KG1 (cell line): ENCODE measurements at places on chromosomes 11 and 22.

DNA sequence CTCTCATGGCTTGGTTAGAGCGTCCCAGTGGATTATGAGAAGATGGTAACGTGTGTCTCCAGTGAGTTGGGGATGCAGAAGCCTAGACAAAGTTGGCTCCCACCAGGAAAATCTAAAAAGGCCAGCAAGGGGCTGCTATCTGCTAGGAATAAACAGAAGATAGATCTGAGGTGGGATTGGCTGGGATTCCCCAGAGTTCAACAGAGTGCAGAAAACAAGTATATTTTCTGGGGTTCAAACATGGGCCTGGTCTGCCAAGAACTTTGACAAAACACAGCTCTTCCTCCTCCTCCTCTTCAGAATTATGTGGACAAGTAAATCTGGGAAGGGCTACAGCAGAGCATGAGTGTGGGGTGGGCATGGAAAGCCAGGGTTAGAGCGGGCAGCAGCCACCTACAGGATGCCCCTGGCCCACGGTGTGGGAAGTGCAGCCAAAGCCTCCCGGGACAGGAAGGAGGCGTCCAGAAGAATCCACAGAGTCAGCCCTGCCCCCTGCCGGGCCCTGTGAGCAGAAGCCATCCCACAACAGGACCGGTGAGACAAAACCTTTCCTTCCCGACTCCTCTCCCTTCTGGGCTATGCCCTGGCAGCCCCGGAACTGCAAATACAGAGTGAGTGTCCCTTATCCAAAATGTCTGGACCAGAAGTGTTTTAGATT, 67.1 kb downstream of the CD82 start:
- no peak for DNase-seq

GRCh38 chr22:38109371-38110001, 998 bp downstream of the BAIAP2L2 start:
- DNase-seq: no peak

DNA sequence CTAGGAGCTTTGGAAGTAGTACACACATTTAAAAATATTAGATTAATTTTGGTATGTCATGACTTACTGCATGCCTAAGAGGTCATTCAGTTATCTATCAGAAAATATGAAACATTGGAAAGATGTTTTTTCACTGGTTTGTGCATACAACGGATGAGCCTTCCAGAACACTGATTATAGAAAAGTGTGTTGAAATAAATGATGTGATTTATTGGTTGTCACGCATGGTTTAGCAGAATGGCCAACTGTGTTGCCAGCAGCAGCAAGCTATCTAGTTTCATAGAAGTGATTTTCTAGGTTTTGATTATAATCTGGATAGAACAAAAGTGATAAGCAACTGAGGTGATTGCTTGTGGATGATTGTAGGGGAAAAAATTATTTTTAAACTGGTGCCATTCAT, 53.6 kb downstream of the DDX10 start:
- no peak for DNase-seq

GRCh38 chr11:17599460-17599925, 52.4 kb downstream of the OTOG start:
- no peak for DNase-seq

DNA sequence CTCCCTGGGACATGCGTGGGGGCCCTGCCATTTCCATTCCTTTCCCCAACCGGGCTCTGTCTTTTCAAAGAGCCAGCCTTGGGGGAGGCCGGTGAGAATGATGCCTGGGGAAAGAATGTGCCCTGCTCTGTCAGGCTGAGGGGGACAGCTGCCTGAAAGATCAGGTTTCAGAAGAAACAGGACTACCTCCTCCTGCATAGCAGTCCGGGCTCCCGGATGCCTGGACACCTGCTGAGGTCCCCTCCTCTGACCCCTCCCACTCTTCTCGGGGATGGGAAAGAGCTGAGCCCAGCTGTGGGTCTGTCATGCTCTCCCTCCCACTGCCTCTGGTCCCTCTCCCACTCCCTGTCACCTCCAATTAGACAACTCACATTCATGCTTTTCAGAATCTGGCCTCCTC, 41.8 kb upstream of the CDON start:
- DNase-seq: no peak

- no peak for DNase-seq
Measured at GRCh38 chr11:61113201-61113600, 10.9 kb downstream of the CD5 start.

- no peak for DNase-seq
Measured at GRCh38 chr11:79367844-79368243, 73.0 kb downstream of the TENM4 start.

DNA sequence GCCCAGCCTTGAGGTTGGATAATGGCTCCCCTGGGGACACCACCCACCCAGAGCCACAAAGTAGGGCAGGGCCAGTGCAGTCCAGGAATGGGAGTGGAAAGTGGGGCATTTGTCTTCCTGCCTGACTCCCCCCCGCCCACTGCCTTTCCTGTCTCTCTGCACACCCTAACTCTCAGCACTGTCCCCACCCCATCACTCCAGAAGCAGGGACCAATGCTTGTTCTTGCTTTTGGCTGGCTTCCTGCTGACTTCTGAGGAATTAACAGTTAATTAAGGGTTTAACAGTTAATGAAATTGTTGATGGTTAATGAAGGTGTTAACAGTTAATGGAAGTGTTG, 4.7 kb downstream of the PITPNM1 start:
- no peak for DNase-seq

- no peak for DNase-seq
Measured at GRCh38 chr11:34509336-34509876, 4.2 kb downstream of the ELF5 start.

DNA sequence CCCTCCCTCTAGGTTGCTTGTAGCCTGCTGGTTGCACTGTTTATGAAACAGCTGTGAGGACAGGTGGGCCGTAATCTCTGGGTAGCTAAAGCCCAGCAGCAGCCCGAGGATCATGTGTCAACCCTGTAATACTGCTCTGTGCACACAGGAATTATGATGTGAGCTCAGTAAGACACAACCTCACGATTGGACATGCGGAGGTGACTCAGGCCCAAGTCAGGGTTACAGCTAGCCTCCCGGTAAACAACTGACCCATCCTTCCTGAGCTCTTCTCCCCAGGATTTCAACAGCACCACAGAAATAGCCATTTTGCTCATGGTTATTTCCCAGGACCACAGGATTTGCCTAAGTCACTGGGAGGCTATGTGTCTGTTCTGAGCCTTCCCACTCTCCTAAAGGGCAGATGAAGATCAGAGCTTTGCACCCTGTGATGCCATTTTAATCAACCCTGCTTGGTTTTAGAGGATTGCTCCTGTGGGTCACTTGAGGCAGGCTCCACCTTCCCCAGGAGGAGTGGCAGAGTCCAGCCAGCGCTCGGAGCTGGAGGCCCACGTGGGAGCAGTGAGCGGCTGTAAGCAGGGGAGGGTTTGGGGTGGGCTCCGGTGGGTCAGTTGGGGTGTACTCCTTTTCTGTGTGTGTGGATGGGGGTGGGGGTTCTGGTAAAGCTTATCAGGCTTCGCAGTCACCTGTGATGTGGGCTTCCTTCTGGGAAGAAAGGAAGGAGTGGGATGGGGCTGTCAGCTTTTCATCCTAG, at the start of gene AMPD3:
TSS of gene AMPD3 (plus strand) at position 387 of the 754 bp plus-strand sequence. CDS start 6,256 bp downstream, outside the sequence.
- DNase-seq: no peak

- DNase-seq: no peak
Measured at GRCh38 chr11:117017456-117017855, 80.8 kb downstream of the SIK3 start.

DNA sequence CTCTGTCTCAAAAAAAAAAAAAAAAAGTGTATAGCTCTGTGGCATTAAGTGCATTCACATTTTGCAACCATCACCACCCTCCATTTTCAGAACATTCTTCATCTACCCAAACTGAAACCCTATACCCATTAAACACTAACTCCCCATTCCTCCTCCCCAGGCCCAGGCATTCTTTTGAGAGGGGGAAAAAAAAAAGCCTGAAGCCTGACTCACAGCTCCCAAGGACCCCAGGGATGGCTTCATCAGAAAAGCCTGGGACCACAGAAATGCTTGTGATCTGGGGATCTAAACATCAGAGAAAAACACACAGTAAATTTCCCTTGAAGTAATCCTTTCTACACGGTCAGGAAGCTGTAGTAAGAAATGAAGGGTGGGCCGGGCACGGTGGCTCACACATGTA, 10.7 kb upstream of the GTSE1 start:
- DNase-seq: no peak

DNA sequence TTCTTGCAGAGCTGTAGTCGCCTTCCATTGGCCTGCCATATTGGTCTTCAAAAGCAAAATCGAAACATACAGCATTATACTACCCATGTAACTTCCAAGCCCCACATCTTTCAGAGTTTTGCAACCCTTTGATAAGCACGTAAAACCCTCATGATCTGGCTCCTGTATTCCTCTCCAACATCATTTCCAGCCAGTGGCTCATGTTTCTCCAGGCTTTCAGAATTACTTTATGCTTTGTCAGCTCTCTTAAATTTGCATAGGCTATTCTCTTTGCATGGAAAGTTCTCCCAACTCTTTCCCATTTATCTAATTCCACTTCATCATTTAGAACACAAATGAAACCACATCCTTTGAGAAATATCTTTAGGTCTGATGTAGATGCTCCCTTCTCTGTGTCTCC, 67.8 kb upstream of the DDI1 start:
- no peak for DNase-seq

DNA sequence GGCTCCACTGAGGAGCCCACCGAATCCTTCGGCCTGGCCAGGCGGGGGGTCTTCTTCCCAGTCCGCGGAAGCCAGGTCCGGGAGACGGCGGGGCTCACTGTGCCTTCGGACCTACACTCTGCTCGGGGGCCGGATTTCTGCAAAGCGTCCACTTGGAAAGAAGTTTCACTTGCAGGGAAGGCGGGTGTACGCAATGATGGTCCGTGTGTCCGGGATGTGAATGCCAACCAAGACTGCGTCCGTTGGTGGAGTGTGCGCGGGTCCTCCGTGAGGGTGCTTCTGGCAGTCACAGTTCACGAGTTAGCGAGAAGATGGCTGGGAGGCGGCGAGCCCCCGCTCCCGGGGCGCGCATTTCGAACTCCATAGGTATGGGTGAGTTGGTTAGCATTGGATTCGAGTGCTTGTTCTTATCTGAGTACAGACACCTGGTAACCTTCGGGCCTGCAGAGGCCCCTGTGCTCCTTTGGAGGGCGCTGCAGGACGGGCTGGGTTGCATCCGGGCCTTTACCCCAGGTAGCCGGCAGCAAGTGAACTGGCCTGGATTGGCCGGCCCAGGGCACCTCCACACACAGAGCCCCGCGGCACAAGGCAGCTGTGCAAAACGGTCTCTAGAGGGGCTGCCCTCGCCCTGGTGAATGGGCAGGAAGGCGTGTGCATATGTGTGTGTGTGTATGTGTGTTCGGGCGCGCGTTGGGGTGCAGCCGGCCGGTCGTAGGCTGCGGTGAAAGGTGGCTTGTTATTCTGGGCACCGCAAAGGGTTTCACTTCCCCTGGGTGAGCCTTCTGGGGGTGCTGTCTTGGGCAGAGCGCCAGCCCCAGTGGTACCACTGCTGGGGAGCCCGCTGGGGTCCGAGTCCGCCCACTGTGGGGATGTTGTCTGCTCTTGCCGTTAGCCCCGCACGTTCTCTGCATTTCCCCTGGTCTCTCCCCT, 13.3 kb upstream of the CYP2R1 start:
- peak; percentile 65 for DNase-seq

DNA sequence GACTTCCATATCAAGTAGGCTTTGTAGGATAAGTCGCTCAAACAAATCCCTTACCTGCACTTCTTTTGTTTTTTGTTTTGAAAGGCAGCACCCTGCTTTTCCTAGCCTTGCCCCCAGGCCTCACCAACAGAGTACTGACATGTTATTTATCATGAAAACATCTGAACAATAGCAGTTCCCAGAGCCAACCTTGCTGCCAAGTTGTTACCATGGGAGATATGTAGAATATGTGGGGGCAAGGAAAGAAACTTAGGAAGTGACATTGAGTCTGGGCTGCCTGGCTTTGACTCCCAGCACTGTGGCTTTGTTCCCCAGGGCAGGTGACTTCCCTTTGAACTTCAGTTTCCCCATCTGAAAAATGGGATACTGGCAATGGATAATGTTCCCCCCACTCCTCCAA, 53.4 kb upstream of the CRYBB3 start:
- no peak for DNase-seq

DNA sequence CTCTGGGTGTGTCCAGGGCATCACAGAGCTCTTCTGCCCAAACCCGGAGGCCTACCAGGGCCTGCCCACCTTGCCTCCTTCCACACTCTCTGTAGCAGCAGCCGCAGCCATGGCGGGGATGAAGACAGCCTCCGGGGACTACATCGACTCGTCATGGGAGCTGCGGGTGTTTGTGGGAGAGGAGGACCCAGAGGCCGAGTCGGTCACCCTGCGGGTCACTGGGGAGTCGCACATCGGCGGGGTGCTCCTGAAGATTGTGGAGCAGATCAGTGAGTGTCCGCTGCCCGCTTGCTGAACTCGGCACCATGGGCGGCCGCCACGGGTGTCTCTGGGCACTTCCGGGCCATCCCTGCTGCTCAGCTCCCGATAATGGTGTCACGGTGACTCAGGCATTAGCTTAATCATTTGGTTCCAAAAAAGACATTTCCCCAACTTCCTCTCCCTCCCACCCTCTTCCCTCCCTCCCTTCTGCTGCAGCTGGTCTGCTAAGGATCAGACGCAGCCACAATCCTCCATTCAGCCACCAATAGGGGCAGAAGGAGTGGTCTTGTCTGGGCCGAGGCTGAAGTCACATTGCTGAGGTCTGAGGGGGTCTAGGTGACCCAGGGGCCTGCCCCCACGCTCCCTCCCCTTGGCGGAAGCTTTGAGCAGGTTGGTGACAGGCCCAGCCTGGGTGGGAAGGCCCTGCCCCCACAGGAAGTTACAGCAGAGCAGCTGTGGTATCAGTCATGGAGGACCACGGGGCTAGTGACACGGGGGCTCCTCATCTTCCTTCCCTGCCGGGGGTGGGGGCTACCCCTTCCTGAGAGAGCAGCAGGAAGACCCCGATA, 950 bp downstream of the FERMT3 start:
- peak; percentile 94 for DNase-seq

GRCh38 chr11:15288863-15289262, 174.1 kb downstream of the INSC start:
- DNase-seq: no peak

DNA sequence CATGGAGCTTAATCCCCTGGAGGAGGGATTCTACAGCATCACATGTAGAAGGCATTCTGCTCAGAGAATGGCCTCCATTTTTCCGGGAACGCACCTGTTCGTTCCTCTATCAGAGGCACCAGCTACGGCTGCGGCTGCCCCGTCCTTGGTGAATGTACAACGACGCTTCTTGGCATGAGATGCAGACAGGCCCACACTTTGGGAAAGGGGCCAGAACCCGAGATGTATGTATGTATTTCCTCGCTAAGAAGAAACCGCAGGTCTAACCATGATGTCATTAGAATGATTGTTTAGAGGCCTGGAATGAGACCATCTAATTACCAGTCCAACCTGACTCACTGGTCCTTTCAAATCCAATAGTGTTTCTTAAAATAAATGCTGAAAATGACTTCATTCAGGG, 1293.4 kb downstream of the TBC1D22A start:
- no peak for DNase-seq

GRCh38 chr11:88489030-88489429, 151.5 kb upstream of the CTSC start:
- no peak for DNase-seq
